ENCODE measurements at places on chromosomes 16 and 17.

DNA sequence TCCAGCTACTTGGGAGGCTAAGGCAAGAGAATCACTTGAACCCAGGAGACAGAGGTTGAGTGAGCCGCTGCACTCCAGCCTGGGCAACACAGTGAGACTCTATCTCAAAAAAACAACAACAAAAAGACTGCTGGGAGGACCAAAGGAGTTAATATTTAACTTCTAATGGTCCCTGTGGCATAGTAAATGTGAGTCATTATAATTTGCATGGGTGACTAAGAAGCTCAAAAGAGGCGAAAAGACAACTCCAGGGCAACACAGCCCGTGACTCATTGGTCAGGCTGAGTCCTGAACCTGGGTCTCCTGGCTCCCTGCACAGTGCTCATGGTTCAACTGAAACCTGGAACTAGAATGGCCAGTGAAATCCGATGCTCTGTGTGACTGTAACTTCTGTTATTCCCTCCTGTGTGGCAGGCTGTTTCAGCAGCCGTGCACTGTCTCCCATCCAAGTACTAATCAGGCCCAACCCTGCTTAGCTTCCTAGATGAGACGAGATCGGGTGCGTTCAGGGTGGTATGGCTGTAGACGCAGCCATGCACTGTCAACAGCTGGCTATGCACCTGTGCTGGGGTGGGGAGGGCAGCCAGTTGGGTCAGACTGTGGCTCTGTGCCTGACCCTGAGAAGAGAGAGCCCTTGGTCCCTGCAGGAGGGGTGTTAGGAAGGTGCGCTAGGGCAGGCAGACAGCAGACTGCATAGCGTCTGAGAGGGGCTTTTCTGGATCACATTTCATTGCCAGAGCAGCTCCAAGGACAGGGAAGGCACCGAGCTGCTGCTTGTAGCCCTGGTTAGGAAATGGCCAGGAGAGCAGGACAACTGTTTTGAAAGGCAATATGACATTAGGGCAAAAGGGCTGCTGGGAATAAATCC is 14.5 kb upstream of the GPRC5C start:
- peak; percentile 79 for DNase-seq

DNA sequence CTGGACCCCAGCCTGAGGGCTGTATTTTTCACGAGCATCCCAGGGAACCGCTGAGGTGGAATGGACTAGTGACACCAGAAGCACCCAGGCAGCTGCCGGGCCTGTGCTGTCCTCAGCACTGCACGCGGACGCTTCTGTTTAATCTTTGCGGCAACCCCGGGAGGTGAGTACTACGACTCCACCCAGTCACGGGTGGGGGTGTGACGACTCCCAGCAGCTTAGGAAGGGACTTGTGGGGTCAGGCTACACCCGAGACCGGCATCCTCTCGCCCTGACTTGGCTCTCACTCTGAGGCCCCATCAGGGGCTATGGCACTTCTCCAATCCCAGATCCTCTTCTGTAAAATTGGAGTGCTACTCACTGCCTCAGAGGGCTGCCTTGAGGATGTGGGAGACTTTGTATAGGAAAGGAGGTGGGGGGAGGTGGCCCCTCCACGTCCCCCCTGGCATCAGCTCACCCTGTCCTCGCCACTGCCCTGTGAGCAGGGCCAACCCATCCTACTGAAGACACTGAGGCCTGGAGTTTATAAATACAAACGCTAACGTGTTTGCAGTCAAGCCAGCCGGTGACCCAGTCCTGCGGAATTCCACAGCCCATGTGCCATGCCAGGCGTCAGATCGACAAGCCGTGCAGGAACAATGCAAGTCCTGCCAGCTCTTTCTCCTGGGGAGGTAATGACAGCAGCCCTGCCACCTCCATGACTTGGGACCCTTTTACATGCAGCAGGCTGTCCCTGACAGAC is 44.4 kb downstream of the PPL start:
- no peak for DNase-seq

DNA sequence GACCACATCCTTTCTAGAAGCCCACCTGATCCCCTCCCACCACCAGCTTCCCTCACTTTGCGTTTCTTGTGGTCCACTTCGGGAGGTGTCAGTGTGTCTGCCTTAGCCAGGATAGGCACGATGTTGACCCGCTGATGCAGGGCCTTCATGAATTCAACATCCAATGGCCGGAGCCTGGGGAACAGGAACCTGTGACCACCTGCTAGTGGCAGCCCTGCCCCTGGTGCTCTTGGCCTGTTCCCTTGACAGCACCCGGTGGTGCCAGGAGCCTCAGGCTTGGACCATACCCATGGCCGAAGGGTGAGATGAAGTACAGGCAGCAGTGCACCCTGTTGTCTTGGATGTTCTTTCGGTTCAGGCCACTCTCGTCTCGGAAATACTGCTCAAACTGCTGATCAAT is 7.2 kb upstream of the MTMR4 start:
- DNase-seq: no peak

- DNase-seq: no peak
Measured at GRCh38 chr17:11642655-11643054, 44.4 kb downstream of the DNAH9 start.

GRCh38 chr16:88655733-88656281 is 5.0 kb upstream of the CYBA start:
- no peak for DNase-seq

DNA sequence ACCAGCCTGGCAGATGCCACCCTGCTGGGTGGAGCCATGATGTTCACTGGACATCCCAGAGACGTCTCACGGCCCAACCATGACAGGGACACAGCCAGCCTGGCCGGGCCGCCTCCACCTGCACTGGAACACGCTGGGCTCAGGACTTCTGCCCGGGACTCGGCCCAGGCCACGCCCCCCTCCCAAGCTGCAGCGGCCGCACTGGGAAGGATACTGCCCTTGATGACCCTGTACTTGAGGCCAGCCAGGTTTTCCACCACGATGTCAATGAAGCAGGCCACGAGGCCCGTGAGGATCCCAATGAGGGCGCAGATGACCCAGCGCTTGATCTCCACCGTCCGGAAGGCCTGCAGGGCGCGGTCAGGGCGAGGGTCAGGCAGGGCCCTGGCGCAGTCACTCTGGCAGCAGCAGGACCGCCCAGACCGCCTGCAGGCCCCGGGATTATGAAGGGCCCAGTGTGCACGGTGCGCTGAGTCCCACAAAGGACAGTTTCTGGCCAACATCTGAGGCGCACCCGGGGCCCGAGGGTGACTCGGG is 14.2 kb downstream of the CLCN7 start:
- DNase-seq: no peak

DNA sequence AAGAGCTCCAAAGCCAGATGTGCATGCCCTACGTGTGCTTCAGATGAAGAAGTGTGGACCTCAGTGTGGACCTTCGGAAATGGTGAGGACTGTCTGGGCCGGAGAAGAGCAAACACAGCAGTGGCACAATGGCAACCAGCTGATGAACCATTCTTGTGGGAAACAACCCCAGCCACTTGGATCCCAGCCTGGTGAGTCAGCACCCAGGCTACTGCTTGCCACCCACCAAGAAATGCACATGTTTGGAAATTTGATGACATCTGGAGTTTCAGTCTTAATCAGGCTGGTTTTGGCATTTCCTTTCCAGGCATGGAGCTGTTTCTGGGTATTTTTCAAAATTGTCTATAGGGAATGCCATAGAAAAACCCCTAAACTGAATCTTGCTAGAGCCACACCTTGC is 42.7 kb downstream of the DYNLRB2 start:
- no peak for DNase-seq

DNA sequence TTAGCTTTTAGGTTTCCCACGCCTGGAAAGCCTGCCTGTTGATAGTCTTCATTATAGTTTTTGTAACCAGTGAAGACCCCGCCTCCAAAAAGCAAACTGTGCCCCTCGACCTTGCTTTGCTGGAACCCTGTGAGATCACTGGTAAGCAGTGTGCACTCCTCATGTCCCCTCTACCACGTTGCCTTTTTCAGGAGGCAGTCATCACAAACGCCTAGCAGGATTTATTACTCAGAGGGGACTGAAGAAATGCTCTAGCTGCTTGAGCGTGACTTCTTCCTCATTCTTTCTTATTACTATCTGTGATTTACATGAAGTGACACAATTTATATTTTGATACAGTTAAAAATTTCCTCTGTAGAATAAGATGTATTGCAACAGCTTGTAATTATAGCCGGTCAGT is 6.5 kb upstream of the KRTAP3-1 start:
- no peak for DNase-seq

DNA sequence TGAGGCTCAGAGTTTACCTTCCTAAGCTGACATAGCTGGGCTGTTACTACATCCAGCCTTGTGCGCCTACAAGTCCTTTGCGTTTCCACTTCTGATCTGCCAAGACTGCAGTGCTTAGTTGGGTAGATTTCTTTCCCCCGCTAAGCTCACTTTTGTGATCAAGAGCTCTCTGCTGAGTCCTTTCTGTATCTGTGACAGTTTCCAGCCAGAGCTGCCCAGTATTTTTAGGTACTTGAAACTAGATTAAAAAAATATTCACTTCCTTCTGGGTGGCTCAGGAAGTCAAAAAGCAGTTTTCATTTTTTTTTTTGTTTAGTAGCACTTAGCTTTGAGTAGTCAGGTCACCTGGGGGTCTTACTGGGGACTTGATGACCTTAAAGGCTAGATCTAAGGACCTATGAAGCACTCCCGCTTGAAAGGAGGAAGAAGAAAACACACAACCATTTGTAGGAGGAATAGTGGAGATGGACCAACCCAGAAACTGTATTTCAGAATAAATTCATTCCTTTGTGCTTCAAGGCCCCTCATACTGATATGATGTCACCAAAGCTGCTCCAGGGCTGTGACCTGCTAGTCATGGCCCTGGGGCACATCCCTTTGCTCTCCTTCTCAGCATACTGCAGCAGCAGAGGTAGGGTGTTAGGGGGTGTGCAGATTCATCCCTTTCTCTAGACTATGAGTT is 75.6 kb upstream of the HNF1B start:
- no peak for DNase-seq

GRCh38 chr16:48128769-48129168 is 27.0 kb downstream of the ABCC12 start:
- DNase-seq: no peak

- no peak for DNase-seq
Measured at GRCh38 chr16:59169168-59169567, 435.1 kb upstream of the GOT2 start.

DNA sequence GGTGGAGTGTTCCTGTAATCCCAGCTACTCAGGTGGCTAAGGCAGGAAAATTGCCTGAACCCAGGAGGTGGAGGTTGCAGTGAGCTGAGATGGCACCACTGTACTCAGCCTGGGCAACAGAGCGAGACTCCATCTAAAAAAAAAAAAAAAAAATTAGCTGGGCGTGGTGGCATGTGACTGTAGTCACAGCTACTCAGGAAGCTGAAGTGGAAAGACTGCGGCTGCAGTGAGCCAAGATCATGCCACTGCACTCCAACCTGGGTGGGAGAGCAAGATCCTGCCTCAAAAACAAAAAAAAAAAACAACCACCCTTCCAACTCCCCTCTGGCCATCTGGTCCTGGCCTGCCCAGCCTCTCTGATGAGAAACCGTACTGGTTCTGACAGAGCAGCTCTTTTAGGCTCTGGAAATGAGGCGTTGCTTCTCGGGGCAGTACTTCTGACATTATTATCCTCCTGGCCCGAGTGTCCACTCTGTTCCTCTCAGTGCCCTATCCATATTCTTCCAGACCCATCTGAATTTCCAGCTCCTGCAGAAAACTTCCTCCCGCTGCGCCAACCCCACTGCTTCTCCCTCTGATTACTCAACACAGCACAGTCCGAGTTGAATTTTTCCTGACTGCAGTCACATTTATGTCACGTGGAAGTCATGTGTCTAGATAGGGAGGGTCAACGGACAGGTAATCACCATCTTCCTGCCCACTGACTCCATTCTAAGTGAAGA is 13.3 kb downstream of the GGA2 start:
- DNase-seq: peak; percentile 90

GRCh38 chr16:29916979-29917378 is 9.0 kb downstream of the KCTD13 start:
- DNase-seq: no peak

DNA sequence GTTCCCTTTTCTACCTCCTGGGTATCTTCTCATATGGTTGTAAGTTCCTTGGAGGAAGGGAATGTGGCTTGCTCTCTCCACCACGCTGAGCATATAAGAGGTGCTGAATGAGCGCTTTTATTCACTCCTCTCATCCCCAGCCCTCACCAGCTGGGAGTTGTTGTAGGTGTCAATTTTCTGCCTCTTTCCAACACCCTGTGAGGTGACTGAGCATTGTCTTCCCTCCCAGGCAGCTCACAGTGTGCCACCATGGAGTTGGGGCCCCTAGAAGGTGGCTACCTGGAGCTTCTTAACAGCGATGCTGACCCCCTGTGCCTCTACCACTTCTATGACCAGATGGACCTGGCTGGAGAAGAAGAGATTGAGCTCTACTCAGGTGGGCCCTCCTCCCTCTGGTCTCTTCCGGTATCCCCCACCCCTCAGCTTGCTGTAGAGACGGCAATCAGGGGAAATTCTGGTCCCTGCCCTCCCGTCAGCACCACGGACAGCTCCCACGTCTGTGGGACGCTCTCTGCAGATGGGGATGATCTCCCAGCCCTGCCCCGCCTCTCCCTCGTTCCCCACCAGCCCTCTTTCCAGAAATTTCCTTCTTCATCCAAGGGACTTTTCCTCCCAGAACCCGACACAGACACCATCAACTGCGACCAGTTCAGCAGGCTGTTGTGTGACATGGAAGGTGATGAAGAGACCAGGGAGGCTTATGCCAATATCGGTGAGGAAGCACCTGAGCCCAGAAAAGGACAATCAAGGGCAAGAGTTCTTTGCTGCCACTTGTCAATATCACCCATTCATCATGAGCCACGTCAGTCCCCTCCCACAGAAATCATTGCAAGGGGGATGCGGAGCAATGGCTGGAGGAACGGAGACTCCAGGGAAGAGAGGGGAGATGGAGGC is 18.3 kb downstream of the CIITA start:
- peak; percentile 60 for DNase-seq

DNA sequence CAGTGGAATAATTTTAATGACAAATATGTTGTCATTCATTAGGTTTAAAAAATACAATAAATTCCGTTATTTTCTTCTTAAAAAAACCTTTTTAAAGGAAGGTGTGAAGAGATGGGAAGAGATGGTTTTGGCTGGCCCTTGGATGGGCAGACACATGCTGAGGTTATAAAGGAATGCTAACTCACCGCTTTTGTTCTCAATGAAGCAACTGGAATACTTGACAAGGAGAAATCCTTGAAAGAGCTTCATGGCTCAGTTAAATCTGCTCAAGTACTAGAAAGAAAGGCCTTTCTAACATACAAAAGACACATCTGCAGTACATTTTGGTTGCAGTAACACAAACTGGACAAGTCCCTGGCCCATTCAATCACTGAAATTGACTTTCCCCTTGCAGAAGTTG is 158.3 kb upstream of the KCNJ16 start:
- DNase-seq: no peak

- DNase-seq: no peak
Measured at GRCh38 chr16:84398701-84399100, 30.4 kb downstream of the ATP2C2 start.

- peak; percentile 56 for DNase-seq
Measured at GRCh38 chr17:80859002-80859941, 132.4 kb upstream of the CHMP6 start.
